ENCODE measurements at places on chromosomes 16 and 17.

GRCh38 chr16:78284326-78284725 lies 184.9 kb downstream of the WWOX start:
- no peak for DNase-seq

DNA sequence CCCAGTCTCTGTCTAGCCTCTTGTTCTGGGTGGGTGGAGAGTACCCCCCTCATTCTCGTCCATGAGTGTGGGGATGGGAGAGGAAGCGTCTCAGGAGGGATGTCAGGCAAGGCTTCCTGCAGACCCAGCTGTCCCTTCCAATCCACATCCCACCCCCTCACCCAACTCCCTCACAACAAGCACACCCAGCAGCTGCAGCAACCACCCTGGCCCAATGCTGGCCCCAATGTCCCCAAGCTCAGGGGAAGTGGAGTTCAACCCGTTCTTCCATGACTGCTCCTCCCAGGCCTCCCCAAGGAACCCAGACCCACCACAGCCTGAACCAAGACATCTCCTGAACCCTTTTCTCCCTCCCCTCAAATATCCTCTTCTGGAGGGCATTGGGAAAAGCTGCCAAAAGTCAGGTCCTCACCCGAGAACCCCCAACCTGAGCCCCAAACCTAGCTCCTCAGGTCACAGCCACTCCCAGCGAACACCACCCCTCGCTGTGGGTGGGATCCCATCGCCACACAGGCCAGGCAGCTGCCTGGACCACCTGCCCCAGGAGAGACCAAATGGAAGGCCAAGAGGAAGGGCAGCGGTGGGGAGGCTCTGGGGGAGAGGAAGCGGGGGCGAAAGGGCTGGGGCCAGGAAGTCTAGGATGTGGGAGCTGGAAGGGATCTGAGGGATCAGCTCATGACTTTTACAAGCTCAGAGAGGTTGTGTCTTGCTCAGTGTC lies 47.6 kb downstream of the FZD2 start:
- DNase-seq = no peak

DNA sequence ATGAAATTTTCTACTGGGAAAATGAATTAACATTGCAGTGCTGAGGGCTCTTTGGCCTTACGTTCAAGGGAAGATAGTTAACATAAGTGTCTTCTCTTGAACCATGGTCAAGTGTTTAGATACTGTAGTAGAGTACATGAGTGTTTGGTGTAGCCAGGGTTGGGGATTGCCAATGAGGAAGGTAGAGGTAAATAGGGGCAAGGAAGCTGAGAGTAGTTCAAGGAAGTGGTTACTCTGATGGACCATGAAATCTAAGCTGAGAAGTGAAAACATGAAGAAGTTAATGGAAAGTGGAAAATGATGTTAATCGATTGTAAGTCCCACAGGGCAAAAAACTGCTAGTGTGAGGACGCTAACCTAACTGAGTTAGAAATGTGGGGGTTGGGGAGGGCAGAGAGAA lies 249.6 kb upstream of the AXIN2 start:
- DNase-seq = no peak

GRCh38 chr17:65564793-65565192 lies 3.3 kb upstream of the AXIN2 start:
- no peak for DNase-seq

GRCh38 chr16:57728336-57729181 lies 7.0 kb upstream of the KATNB1 start:
- DNase-seq = no peak

GRCh38 chr17:29215717-29216116 lies 30.9 kb upstream of the CRYBA1 start:
- no peak for DNase-seq

GRCh38 chr17:58172369-58173071 lies 5.7 kb downstream of the OR4D2 start:
- DNase-seq = no peak

GRCh38 chr16:24520983-24521382 lies 18.4 kb upstream of the RBBP6 start:
- no peak for DNase-seq

- DNase-seq = peak; percentile 84
Measured at GRCh38 chr17:7237761-7238419, 1.4 kb downstream of the PHF23 start.

DNA sequence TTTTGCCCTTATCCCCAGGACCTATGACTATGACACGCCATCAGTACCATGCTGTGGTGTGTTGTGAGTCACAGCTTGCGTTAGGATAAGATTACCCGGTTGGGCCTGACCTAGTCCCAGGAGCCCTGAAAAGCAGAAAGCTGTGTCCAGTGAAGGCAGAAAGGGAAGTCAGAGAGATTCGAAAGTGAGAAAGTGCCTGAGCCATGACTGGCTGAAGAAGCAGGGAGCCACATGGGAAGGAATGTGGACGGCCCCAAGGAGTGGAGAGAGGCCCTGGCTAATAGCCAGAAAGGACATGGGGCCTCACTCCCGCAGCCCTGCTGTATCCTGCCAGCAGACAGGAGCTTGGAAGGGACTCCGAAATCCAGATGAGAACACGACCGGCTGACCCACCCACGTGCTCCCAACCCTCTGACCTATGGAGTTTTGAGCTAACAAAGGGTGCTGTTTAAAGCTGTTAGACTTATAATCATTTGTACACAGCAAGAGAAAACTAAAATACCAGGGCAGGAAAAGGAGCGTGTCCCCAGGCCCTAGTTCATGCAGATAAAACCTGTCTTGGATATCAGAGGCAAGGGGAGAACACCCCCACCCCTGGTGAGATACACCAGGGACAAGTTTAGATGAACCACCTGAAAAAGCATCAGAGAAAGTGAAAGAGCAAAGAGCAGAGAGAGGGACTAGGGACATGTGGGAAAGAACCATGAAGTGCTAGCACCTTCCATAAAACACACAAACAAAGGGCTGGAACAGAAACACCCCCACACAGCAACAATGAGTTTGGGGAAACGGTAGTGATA lies 115.3 kb downstream of the SLC39A11 start:
- DNase-seq = no peak

- no peak for DNase-seq
Measured at GRCh38 chr16:75244225-75244809, 7.1 kb downstream of the BCAR1 start.

- no peak for DNase-seq
Measured at GRCh38 chr17:48064638-48065037, 16.5 kb downstream of the NFE2L1 start.

DNA sequence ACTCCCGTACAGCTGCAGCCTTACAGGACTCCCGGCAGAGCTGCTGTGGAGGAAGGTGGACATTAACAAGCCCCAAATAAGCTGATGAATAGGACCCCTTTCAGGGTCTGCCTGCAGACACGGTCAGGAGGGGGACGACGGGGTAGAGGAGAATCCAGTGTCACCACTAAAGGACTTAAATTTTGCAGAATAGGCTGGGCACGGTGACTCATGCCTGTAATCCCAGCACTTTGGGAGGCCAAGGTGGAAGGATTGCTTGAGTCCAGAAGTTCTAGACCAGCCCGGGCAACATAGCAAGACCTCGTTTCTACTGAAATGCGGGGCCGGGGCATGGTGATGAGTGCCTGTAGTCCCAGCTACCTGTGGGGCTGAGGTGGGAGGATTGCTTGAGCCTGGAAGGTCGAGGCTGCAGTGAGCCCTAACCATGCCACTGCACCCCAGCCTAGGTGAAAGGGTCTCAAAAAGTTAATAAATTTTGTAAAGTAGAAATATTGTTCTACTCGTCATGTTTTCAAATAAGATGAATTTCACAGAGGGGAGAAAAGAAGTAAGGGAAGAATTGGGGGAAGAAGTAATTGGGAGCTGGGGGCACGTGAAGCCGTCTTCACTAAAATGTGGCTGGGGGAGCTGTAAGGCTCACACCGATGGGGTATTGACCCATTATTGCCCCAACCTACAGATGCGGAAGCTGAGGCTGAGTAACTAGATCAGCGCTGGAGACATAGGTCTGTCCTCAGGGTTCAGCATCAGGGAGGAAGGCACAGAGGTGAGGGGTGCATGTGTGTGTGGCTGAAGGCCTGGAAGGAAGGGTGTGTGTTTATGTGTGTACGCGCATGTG lies 4.7 kb downstream of the LITAFD start:
- DNase-seq = no peak

DNA sequence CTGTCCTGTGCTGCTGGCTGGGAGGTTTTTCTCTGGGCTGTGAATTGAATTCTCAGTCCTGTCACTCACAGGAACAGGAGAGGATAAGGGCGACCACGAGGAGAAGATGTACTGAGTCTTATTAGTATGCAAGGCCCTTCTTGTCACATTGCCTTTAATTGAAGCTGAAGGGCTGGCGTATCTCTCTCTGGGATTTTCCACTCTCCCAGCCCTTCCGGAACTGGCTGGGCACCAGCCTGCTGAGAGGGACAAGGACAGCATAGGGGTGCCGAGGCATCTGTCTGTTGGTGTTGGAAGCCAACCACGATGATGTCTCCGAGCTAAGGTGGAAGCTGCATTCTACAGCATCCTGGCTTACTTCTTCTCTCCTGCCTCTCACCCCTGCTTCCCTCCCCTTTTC lies 33.2 kb downstream of the GPRC5B start:
- no peak for DNase-seq

GRCh38 chr17:51372345-51373004 lies 112.1 kb downstream of the UTP18 start:
- no peak for DNase-seq

GRCh38 chr16:19085679-19086200 lies 18.3 kb downstream of the COQ7 start:
- DNase-seq = no peak

GRCh38 chr17:35028531-35029262 lies 34.8 kb downstream of the RFFL start:
- DNase-seq = no peak

- DNase-seq = no peak
Measured at GRCh38 chr17:81867170-81867990, 3.8 kb downstream of the ARHGDIA start.

GRCh38 chr17:70368011-70368410 lies 198.7 kb downstream of the KCNJ2 start:
- no peak for DNase-seq

- DNase-seq = no peak
Measured at GRCh38 chr16:10763456-10763855, 19.8 kb downstream of the NUBP1 start.

DNA sequence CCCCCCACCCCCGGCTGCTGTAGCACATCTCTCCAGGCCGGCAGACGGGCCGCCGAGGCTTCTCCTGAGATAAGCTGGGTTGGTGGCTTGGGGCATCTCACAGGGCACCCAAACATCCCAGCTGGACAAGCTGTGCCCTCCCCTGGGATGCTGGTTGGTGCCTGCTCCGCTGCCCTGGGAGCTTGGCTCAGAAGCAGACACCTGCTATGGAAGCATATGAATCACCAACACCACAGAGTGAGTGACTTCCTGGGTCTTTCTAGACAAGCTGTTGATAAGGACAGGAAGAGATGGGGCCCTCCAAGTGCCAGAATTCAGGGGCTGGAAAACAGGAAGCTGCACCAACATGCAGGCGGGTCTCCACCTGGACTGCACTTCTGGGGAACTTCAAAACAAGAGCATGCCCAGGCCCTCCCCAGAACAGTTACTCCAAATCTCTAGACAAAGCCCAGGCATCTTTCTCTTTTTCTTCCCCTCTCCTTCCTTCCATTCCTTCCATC lies 13.7 kb downstream of the C16orf95 start:
- no peak for DNase-seq

DNA sequence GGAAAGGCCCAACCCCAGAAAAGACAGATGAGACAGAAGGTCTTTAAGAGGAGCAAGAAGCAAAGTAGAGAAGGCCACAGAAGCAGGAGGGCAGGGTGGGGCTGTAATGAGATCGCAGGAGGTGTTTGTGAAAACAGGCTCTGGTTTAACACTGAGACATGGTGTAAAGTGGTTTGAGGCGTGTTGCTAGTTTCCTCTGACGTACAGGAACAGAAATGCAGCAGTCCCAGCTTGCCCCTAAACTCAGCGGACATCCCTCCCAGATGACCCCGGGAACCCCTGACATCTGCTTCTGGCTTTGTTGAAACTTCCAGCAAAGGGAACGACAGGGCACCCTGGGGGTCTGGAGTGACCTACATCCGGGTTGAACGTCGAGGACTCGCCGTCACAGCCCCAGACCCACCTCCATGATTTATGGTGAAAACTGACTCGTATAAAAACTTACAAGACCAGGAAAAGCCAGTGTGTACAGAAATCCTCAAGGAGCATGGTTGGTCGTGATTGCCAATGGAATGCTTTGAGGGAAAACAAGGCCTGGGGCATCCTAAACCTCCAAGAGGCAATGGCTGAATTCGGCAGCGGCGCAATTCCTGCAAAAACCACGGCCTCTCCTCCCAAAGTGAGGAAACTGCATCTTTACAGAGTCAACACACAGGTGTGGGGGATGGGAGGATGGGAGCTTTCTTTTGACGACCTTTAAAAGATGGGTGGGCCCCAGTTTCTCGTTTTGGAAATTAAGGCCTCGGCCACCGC lies 25.8 kb downstream of the LITAF start:
- DNase-seq = peak; percentile 45

- DNase-seq = no peak
Measured at GRCh38 chr17:66724581-66725341, 110.2 kb upstream of the CACNG5 start.

DNA sequence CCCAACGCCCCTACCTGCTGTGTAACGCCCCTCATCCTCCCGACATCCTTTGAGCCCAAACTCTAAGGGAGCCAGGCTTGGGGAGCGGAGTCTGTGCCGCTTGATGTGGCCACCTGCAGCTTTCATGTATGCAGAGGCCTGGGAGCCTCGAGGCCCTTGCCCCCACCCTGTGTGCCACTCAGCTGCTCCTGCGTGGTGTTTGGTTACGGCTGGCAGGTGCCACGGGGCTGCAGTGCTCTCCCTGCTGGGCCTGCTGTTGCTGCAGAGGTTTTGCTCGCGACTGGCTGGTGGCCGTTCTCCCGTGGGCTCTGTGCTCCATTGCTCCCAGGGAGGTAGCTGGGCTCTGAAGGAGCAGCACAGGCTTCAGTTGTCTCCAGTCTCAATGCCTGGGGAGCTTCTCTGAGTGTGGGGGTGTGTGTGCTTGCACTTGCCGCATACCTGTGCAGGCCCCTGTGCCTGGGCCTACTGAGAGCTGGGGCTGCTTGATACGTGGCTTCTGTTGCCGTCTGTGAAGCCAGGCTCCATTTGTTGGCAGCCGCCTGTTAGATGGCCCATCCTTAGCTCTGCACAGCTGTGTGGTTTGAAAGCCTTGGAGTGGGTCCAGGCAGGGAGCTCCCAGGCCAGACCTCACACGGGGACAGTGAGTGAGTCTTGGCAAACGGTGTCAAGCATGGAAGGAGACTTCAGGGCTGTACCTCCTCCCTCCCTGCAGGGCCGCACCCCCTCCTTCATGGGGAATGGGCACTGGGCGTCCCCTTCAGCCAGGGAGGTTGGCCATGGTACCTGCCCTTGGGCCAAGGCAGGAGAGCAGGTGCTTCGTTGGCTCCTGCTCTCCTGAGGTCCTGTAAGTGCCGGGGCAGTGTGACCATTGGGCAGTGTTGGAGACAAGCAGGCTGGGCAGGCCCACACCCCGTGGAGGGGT lies 47.2 kb downstream of the PDPK1 start:
- no peak for DNase-seq

DNA sequence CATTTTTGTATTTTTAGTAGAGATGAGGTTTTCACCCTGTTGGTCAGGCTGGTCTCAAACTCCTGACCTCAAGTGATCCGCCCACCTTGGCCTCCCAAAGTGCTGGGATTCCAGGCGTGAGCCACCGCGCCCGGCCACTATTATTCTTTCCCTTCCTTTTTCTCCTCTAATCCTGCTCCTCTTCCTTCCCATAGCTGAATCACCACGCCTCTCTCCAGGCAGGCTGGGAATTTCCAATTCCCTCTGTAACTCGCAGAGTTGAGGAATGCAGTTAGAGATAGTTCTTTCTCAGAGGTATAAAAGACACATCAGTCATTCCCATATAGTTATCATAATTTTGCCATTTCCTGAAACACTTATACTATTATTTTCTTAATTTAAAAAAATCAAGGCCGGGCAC lies 11.2 kb downstream of the METTL16 start:
- DNase-seq = no peak

Measured in stimulated activated CD4-positive, alpha-beta T cell treated with anti-CD3 and anti-CD28 coated beads, Interleukin-15, amount 100 ng/mL, for 1 hour (primary cell).